ENCODE measurements at places on chromosomes 13 and 19.

- no peak overlapping the region for H3K4me3 ChIP-seq
- H3K4me1 ChIP-seq = no peaks in the 10 kb centered on the region
- no peak for DNase-seq
- H3K36me3 ChIP-seq = no peaks in the 10 kb centered on the region
- H3K27ac ChIP-seq = no peak overlapping the region
Measured at GRCh38 chr13:30607908-30608307, 9.8 kb upstream of the USPL1 start.

DNA sequence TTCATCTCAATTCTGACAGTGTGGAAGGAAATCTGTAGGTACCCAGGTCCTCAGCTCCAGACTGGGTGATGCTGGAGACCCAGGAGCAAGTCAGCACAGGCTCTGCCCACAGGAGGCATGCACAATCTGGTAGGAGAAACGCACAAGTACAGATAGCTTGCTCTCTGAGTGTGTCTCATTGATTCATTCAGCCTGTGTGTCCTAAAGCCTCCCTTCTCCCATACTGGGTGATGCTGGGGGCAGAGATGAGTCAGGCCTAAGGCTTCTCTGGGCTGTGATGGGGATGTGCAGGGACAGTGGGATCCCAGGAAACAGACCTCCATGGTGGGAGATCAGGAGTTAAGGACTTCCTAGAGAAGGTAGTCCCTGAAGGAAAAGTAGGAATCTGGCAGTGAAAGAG lies 6.8 kb downstream of the ZNF526 start:
- H3K27me3 ChIP-seq = no peaks in the 10 kb centered on the region
- DNase-seq = no peak
- H3K4me1 ChIP-seq = peaks cover under 1% of the 10 kb centered on the region

DNA sequence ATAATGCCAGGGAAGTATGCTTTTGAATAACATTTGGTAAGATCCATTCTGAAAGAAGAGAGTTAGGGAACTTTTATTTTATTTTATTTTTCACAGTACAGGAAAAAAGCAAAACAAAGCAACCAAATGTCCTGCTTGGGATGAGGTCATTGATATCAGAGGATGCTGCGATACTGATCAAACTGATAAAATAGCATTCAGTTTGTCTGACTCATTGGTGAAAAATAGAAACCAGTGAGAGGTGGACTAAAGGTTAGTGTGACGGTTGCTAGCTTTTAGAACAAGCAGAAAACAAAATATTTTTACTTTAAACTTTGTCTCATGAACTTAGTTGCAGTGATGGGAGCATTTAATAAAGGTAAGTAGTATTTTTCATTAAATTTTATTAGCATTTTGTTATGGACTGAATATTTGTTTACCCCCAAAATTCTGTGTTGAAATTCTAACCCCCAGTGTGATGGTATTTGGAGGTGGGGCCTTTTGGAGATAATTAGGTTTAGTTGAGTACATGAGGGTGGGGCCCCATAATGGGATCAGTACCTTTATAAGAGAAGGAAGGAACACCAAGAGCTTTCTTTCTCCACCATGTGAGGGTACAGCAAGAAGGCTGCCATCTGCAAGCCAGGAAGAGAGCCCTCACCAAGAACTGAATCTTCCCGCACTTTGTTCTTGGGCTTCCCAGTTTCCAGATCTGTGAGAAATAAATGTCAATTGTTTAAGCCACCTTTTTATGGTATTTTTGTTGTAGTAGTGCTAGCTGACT lies 37.3 kb downstream of the ITGBL1 start:
- no peak overlapping the region for H3K4me3 ChIP-seq
- no peaks in the 10 kb centered on the region for H3K27me3 ChIP-seq
- H3K4me1 ChIP-seq = no peaks in the 10 kb centered on the region
- no peak for DNase-seq
- H3K27ac ChIP-seq = no peak overlapping the region
- no peaks in the 10 kb centered on the region for H3K36me3 ChIP-seq

- H3K27ac ChIP-seq = no peak within 1 kb of the TSS
- no peak for DNase-seq
- H3K4me3 ChIP-seq = no peak within 1 kb of the TSS
- no peaks in the 10 kb centered on the region for H3K36me3 ChIP-seq
- H3K4me1 ChIP-seq = peaks cover 39% of the 10 kb centered on the region
Measured at GRCh38 chr19:46495786-46496099, at the start of gene PNMA8B. PNMA8B (minus strand) TSS chr19:46495867; CDS start chr19:46495465, 402 bp downstream.

- no peaks in the 10 kb centered on the region for H3K27me3 ChIP-seq
- H3K4me3 ChIP-seq = no peak overlapping the region
- peak overlapping the region; percentile 80 for H3K27ac ChIP-seq
Measured at GRCh38 chr19:42208612-42209011, 8.9 kb downstream of the DEDD2 start.

DNA sequence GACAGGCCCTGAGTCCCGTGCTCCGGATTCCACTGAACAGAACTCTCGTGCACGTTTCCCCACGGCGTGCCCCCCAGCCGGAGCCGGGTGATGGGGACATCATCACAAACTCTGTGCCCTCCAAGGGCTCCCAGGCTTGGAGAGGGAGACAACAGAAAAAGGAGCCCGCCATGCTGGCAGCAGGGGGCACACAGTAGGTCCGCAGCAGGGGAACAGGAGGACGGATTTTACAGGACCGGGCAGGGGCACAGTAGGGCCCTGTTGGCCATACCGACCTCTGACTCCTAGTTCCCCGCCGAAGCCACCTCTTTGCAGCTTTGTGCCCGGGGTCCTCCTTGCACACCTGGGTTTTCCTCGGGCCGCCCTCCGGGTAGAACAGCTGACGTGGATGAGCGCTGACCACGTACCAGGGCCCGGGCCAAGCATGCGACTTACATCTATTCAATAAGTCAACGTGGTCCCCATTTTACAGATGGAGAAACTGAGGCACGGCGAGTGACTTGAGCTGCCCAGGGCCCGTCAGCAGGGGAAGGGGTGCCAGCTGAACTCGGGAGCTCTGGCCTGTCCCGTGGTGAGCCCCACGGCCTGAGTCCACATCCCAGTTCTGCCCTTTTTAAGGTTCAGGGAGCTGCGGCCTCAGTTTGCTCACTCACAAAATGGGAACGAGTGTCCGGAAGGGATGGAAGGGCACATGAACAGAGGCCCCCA lies 10.2 kb upstream of the ONECUT3 start:
- peaks cover 6% of the 10 kb centered on the region for H3K4me1 ChIP-seq
- no peak for DNase-seq
- H3K4me3 ChIP-seq = no peak overlapping the region

DNA sequence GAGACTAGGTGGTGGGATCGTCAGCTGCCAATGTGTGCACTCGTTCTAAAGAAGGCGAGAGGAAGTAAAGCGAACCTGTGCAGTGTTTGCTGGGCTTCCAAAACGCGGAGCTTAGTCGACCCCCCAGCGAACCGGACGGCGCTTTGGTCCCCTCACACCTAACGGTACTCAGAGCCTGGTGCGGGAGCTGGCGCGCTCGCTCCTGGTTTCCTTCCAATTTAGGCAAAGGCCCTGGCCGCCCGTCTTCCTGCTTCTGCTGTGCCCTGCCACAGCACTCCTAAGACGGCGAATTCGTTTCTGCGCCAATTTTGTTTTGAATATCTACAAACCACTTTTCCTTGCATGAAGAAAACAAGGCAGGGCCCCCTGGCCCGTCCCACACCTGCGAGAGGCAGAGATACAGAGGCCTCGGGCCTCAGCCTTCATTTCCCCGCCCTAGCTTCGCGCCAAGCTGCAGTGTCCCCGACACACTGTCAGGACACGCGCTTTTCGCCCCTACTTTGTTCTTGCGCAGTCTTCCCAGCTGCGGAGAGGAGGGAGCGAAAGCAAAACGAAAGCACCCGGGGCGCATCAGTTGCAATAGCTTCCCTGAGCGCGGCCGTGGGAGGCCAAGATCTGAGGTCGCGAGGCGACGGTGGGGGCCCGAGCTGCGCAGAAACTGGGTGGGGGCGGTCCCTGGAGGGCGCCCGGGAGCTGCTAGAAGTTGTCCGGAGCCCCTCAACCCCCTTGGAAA lies 111.9 kb downstream of the KCNRG start:
- peak overlapping the region; percentile 99 for H3K27ac ChIP-seq
- H3K27me3 ChIP-seq = peaks cover 43% of the 10 kb centered on the region
- DNase-seq = peak; percentile 70
- no peaks in the 10 kb centered on the region for H3K36me3 ChIP-seq

- no peak overlapping the region for H3K27ac ChIP-seq
- no peak for DNase-seq
- peaks cover 15% of the 10 kb centered on the region for H3K27me3 ChIP-seq
- H3K4me1 ChIP-seq = peaks cover 6% of the 10 kb centered on the region
- no peak overlapping the region for H3K4me3 ChIP-seq
Measured at GRCh38 chr13:102793611-102794355, 5.0 kb downstream of the POGLUT2 start.

DNA sequence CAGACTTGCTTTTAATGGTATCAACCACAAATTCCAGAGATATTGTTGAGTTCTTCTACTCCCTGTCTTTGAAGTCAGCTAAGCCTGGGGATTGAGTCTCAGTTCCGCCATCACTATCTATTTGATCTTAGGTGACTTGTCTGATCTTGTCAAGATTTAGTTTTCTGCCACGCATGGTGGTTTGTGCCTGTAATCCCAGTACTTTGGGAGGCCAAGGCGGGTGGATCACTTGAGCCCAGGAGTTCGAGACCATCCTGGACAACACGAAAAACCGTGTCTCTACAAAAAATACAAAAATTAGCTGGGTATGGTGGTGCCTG lies 376.9 kb downstream of the FGF9 start:
- H3K4me3 ChIP-seq = no peak overlapping the region
- H3K4me1 ChIP-seq = no peaks in the 10 kb centered on the region
- no peak overlapping the region for H3K27ac ChIP-seq
- no peak for DNase-seq
- H3K27me3 ChIP-seq = no peaks in the 10 kb centered on the region

- DNase-seq = no peak
- no peak overlapping the region for H3K4me3 ChIP-seq
- peaks cover 3% of the 10 kb centered on the region for H3K36me3 ChIP-seq
- no peak overlapping the region for H3K27ac ChIP-seq
- H3K27me3 ChIP-seq = no peaks in the 10 kb centered on the region
Measured at GRCh38 chr13:112711528-112712265, 21.9 kb downstream of the ATP11A start.

DNA sequence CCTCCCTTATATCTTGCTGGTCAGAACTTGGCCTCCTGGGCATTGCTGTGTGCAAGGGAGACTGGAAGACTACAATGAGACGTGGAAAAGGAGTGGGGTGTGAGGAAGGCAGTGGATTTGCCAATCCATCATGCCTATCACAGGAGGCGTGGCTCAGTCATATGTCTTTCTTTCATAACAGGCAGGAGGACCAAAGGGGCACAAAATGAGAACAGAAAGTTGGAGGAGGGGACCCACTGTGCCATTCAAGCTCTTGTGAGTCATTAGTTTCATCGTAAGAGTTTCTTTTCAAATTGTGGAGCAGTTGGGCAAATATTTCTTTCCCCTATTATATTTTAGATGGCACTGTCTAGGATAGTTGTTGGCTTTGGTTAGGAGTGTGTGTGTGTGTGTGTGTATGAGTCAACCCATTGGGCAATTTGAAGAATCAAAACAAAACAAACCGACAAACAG lies 471.5 kb downstream of the TSHZ3 start:
- peak overlapping the region; percentile 42 for H3K27ac ChIP-seq
- H3K4me3 ChIP-seq = peak overlapping the region; percentile 53
- peaks cover 41% of the 10 kb centered on the region for H3K4me1 ChIP-seq
- no peaks in the 10 kb centered on the region for H3K27me3 ChIP-seq
- H3K36me3 ChIP-seq = no peaks in the 10 kb centered on the region

DNA sequence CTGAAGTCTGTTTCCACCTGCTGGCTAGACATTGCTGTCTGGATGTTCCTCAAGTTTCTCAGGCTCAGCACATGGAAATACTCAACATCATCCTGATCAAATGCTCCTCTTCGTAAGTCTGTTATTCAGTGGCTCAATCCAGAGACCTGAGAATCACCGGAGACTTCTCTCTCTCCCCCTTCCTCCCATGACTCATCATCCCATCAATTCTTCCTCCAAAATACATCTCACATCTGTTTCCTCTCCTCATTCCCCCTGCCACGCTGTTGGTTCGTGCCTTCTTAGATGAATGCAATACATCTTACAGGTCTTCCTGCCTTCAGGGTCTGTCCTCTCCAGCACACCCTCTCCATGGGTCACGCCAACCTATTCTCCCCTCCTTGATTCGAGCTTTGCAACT lies 7.4 kb upstream of the RXFP2 start:
- DNase-seq = no peak
- H3K27ac ChIP-seq = no peak overlapping the region
- H3K4me3 ChIP-seq = no peak overlapping the region
- no peaks in the 10 kb centered on the region for H3K36me3 ChIP-seq
- H3K4me1 ChIP-seq = no peaks in the 10 kb centered on the region
- no peaks in the 10 kb centered on the region for H3K27me3 ChIP-seq

DNA sequence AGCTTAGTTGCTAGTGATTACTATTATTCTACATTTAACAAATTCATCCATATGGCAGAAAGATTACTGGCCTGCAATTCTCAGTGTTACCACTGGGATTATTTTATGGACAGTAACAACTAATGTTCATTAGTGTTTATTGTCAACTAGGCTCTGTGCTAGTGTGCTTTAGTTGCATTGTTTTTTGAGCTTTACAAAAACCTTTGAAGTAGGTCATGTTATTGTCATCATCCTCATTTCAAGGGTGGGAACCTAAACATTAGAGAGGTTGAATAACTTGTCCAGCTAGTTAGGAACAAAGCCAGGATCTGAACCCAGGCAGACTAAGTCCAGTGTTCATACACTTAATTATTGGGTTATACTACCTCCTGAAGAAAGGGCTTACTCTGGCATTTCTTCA lies 27.8 kb upstream of the TDRD3 start:
- H3K27me3 ChIP-seq = no peaks in the 10 kb centered on the region
- H3K36me3 ChIP-seq = no peaks in the 10 kb centered on the region
- H3K4me1 ChIP-seq = no peaks in the 10 kb centered on the region
- H3K4me3 ChIP-seq = no peak overlapping the region

- no peak for DNase-seq
- H3K27me3 ChIP-seq = no peaks in the 10 kb centered on the region
- peak overlapping the region; percentile 51 for H3K27ac ChIP-seq
- peaks cover 9% of the 10 kb centered on the region for H3K4me1 ChIP-seq
- peaks cover 47% of the 10 kb centered on the region for H3K36me3 ChIP-seq
- H3K4me3 ChIP-seq = no peak overlapping the region
Measured at GRCh38 chr19:5968431-5969373, 9.2 kb downstream of the RANBP3 start.

GRCh38 chr13:106377931-106378662 lies 157.4 kb downstream of the EFNB2 start:
- no peaks in the 10 kb centered on the region for H3K36me3 ChIP-seq
- DNase-seq = no peak
- H3K27ac ChIP-seq = no peak overlapping the region
- H3K4me1 ChIP-seq = no peaks in the 10 kb centered on the region
- no peaks in the 10 kb centered on the region for H3K27me3 ChIP-seq
- H3K4me3 ChIP-seq = no peak overlapping the region

DNA sequence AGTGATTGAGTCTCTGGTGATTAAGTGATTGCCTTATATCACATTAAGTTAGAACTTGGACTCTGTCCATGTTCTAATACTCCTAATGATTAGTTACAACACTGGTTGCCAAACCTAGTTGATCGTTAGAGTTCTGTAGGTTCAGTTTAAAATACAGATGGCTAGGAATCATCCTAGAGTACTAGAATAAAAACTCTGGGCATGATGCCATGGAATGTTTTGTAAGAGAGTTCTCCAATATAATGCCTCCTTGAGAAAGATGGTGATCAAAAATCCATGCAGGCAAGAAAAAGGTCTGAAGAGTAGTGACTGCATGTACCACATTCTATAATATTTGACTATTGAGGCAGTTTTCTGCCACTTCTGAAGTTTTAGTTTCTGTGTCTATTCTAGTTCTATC lies 176.3 kb downstream of the GPC5 start:
- H3K36me3 ChIP-seq = no peaks in the 10 kb centered on the region
- no peak overlapping the region for H3K27ac ChIP-seq
- H3K4me3 ChIP-seq = no peak overlapping the region
- no peak for DNase-seq
